ENCODE measurements at places on chromosomes 6 and 20. TPM values are rescaled to one million over a fixed set of nuclear protein-coding genes. Genes with fewer than 3 reads are reported as not detected.

Gene TRIM10
- total RNA-seq: not detected

Gene DUSP15
- 0.87 TPM for total RNA-seq

Gene CD24
- 236 TPM for total RNA-seq

Gene TUBB2B
- total RNA-seq: 15.8 TPM

Gene HSPA12B
- total RNA-seq: 0.70 TPM

Gene MAS1
- total RNA-seq: not detected

Gene SALL4
- total RNA-seq: 1.4 TPM

Gene SLC17A2
- total RNA-seq: not detected

Gene NOL4L
- 14.0 TPM for total RNA-seq

Gene TMC2
- not detected for total RNA-seq

Gene SCRT2
- total RNA-seq: not detected

Gene KCNK16
- total RNA-seq: not detected

Gene RPP40
- total RNA-seq: 29.8 TPM

Gene TPBG
- total RNA-seq: 35.1 TPM

Gene FAM8A1
- total RNA-seq: 3.5 TPM

Gene MATN4
- 0.12 TPM for total RNA-seq

Gene OPRM1
- total RNA-seq: not detected

Gene ARFGEF3
- total RNA-seq: 0.55 TPM

Gene E2F1
- total RNA-seq: 27.0 TPM

Gene TRIM38
- total RNA-seq: 1.5 TPM

Gene BPIFB2
- total RNA-seq: not detected

Gene HAO1
- total RNA-seq: not detected

Gene HDGFL1
- total RNA-seq: not detected

Gene FAM83D
- 70.7 TPM for total RNA-seq

Gene IRAK1BP1
- total RNA-seq: 0.84 TPM

Gene SOBP
- 0.60 TPM for total RNA-seq

Gene PPT2
- total RNA-seq: 8.4 TPM

Gene GHRH
- not detected for total RNA-seq

Gene ARMC2
- 2.0 TPM for total RNA-seq

Gene OR12D3
- not detected for total RNA-seq

Gene KIFC1
- total RNA-seq: 41.9 TPM

Gene BPIFA2
- not detected for total RNA-seq

Gene SIRPB2
- total RNA-seq: not detected

Gene TCP11
- total RNA-seq: not detected

Gene PGC
- total RNA-seq: 0.09 TPM

Gene PDYN
- total RNA-seq: not detected

Gene RBM12
- total RNA-seq: 86.9 TPM

Gene PHACTR3
- total RNA-seq: 0.45 TPM

Gene JPH2
- total RNA-seq: 6.5 TPM

Gene ANKEF1
- 5.3 TPM for total RNA-seq

Gene PMEPA1
- 316 TPM for total RNA-seq

Data from A549 treated with AZD2906 at 1 μM for 4 hours (cell line).